ENCODE measurements at places on chromosomes 11 and 22. TPM values are rescaled to one million over a fixed set of nuclear protein-coding genes. Genes with fewer than 3 reads are reported as not detected.

DNA sequence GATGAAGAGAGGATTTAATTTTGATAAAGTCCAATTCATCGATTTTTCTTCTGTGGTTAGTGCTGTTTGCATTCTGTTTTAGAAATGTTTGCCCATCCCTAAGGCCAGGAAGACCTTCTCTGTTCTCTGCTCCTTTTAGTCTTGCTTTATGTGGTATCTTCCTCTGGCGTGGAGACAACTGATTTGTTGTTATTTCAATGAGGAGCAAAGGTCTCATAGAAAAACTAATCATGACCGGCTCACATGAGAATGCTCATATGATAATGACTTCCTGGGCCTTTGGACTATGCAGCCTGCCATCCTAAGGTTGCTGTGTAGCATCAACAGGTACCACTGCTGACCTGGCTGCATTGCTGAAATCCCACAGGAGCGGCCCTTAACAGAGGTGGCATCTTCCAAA lies 19.8 kb downstream of the SCGB1A1 start:
- DNase-seq, result no peak

CPT1A gene
- total RNA-seq, result 31.9 TPM

- no peak for DNase-seq
Observed at GRCh38 chr11:249062-249461, 12.3 kb downstream of the PSMD13 start.

DNA sequence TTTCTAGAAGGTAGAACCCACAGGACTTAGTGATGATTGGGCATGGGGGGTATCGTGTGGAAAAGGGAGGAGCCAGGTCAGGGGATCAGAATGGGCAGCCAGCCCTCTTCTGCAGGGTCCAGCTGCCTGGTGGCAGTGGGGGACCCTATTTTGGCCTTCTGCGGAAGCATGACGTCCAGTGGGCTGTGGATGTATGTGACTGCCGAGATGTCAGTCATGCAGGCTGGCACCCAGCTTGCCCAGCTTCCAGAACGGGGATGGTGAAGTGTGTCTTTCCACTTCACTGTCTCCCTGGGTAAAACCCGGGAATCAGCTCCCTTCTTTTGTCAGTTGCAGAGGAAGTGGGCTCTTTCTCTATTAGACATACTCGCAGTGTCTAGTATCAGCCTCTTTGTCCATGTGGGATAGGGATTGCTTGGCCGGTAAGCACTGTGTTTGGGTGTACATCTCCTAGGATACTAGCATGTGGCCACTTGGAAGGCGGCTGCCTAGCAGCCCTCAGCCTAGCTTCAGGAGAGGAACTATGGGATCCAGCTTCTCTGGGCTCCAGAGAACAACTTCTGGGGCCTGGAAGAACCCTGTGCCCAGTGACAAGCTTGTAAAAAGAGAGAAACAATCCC lies 51.4 kb downstream of the GRIK4 start:
- DNase-seq, result no peak

TMEM191C gene
- total RNA-seq, result 1.2 TPM

DNA sequence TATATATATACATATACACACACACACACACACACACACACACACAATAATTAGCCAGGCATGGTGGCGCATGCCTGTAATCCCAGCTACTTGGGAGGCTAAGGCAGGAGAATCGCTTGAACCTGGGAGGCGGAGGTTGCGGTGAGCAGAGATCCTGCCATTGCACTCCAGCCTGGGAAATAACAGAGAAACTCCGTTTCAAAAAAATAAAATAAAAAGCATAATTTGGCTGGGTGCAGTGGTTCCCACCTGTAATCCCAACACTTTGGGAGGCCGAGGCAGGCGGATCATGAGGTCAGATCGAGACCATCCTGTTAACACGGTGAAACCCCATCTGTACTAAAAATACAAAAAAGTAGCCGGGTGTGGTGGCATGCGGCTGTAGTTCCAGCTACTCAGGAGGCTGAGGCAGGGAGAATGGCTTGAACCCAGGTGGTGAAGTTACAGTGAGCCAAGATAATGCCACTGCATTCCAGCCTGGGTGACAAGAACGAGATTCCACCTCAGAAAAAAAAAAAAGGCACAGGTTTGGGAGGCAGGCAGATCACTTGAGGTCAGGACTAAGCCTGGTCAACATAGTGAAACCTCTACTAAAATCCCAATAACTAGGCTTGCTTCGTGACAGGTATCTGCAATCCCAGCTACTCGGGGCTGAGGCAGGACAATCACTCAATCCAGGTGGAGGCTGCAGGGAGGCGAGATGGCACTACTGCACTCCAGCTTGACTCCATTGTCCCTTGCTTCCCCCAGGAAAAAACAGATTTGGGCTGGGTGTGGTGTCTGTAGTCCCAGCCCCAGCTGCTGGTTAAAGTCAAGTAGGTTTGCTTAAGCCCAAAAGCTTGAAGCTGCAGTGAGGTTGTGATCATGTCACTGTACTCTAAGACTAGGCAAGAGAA lies 11.8 kb upstream of the WDR74 start:
- DNase-seq, result no peak

DNA sequence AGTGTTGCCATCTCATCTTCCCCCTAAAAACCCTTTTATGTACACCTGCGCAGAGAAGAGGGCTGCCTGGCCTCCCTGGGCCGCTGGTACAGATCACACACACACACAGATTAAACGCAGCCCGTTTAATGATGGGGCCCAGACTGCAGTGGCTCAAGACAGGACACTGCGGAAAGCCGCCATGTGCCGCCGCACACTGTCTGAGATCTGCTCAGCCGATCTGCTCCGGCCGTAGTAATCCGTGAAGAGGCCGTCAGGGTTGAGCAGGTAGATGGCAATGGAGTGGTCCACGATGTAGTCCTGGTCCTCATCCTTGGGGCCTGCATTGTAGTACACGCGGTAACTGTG lies 2.0 kb downstream of the SCO2 start:
- no peak for DNase-seq

GRCh38 chr11:69227271-69227670 lies 66.7 kb upstream of the MYEOV start:
- DNase-seq, result no peak

MAPK8IP2 gene
- 0.58 TPM for total RNA-seq

NLRP14 gene
- not detected for total RNA-seq

GRCh38 chr11:47189100-47189834 lies 3.0 kb upstream of the PACSIN3 start:
- no peak for DNase-seq

HIPK3 gene
- total RNA-seq, result 34.9 TPM

- DNase-seq, result no peak
Observed at GRCh38 chr11:105635466-105635865, 25.6 kb downstream of the GRIA4 start.

- DNase-seq, result no peak
Observed at GRCh38 chr11:27420217-27420616, 52.4 kb downstream of the LGR4 start.

DNA sequence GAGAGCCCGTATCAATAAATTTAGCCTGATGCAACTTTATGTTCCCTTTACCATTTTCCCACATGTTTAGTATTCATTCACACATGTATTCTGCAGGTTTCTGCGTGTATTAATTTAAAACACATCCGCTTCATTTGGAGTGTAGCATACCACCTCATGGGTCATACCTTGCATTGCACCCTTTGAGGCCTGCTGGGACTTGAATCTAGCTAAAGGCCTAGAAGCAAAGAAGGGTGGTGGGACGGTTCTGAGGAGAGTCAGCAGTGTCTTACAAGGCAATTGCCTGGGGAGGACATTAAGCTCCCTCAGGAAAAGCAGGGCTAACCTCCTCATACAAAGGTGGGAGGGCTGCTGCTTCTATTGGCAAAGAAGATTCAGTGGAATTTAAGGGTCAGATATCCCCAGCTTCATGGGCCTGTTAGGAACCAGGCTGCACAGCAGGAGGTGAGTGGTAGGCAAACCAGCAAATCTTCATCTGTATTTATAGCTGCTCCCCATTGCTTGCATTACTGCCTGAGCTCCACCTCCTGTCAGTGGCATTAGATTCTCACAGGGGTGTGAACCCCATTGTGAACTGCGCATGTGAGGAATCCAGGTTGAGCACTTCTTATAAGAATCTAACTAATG lies 15.9 kb upstream of the SNX19 start:
- DNase-seq, result no peak

DNA sequence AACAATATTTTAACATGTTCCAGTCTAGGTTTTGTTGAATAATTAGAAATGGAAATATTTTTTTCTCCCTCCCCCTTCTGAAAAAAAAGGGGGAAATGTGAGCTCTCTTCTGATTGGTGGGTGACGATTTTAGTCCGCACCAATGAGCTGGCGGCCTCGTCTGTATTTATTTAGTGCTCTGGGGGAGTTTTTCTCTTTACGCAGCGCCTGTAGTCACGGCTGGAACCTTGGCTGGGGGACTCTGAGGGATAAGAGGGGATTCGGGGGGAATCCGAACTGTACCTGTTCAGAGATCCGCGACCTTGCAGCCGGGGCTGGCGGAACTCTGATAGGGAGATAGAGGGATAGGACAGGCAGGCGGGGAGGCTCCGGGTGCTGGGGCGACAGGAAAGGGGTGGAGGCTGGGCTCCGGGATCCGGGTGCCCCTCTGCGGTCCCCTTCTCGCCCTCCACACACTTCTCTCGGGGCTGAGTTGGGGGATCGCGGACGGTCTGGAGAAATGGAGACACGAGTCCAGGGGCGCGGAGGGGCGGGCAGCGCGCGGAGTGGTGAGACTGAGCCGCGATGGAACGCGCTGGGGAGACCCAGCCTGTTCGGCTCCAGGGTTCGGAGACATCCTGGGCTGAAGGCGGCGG lies 99.7 kb upstream of the HSD17B12 start:
- DNase-seq, result no peak

Data from glomerular endothelial cell (primary cell).